AML-193 (cell line): ENCODE measurements at places on chromosomes 16 and 17.

DNA sequence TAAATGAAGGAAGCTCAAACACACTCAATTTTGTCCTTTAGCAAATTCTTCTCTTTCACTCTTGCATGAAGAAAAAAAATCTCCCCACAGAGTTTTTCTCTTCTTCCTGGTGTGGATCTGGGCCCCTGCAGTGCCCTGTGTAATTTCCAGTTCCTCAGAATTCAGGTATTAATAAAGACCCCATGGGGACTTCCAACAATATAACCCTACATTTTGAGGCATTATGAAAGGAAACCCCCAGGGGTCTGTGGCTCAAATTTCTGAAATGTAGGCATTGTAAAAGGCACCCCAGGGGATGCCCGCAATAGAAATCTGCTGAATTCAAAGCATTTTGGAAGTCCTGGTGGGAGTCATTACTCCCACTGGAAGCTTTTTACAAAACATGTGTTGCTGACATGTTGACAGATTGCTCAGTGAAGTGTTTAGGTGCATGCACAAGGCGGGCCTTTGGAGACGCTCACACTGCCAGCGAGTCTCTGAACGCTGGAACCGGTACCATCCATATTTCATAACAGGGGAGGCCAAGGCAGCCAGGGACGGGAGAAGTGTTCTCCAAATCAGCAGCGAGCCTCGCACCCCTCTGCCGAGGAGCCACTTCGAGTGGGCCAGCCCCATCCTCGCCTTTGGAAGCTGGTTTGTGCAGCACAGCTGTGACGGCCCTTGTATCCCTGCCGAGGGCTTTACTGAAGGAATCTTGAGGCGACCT, 154.0 kb downstream of the ZNF423 start:
- no peak for DNase-seq

GRCh38 chr17:19424934-19425868, 14.2 kb downstream of the RNF112 start:
- no peak for DNase-seq

GRCh38 chr17:71501711-71502110, 619.1 kb upstream of the SOX9 start:
- DNase-seq: no peak

- DNase-seq: no peak
These were observed 12.6 kb downstream of the CHST6 start for GRCh38 chr16:75482434-75483205.

DNA sequence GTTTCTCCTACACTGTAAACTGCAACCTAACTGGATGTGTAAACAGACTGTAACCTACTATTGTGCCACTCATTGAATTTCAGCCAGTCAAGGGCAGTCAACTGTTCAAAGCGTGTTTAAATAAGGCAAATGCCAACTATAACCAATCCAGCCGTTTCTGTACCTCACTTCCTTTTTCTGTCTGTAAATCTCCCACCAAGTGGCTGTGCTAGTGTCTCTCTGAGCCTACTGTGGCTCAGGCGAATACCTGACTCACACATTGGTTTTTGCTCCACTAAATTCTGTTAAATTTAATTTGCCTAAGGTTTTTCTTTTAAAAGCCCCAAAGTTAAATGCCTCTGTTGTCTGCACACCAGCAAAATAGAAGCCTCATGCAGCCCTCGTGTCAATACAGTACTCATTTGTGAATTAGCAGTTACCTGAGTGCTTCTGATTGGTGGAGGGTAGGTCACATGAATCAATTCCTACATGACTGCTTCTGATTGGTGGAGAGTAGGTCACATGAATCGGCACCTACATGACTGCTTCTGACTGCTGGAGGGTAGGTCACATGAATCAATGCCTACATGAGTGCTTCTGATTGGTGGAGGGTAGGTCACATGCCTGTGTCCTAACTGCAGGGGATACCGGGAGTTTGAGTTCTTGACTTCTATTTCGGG, 31.1 kb upstream of the CCR7 start:
- no peak for DNase-seq

DNA sequence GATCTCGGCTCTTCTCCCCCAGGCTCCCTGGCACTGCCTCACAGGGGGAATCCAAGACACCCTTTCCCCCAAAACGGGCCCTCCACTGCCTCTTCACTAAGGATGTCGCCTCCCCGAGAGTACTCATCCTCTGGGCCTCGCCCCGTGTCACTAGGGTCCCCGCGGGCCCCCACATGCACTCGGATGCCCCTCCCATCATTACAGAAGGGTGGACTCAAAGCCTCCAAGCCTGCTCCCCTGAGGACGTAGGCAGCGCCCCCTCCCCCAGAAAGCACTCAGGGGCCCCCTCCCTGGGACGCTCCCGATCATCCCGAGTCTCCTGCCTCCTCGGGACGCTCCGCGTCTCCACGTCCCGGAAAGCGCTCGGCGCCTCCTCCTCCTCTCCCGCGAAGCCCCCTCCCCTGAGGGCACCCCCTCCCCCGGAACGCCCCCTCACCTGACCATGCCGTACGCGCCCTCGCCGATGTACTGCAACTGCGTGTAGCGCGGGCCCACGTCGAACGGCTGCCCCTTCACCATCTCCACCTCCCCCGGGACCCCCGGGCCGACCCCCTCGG, 338 bp downstream of the MAPK3 start:
- no peak for DNase-seq

DNA sequence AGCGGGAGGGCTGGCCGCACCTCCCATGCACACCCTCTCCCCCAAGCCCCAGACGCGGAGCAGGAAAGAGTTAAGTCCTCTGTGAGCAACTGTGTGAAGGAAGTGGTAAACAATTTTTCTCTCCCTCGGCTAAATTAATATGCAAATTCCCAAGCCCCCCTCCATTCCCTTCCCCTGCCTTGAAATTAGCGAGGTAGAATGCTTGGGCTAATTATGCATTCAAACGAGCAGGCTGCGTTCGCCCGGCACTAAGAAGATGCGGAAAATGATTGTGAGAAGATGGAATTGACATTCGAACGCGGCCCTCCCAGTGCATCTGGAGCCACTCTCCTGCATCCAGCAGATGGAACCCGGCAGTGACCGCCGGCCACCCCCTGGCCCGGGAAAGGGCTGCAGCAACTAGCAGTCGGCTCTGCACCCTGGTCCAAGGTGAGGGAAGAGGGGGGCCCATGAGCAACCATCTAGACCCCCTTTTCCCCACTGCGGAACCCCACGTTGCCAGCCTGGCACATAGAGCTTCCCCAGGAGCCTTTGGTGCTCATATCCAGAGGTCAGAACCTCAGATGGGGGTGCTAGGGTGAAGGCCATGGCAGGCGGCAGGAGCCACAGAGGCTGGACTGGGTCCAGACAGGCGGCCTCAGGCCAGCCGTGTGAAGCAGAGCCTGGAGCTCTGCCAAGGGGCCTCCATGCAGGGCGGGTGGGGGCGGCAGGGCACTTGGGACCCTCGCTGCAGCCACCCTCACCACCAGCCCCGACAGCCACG, 49.1 kb upstream of the ACSF3 start:
- no peak for DNase-seq

GRCh38 chr17:17774009-17774881, 62.5 kb downstream of the SREBF1 start:
- DNase-seq: no peak

- peak; percentile 89 for DNase-seq
These were observed 141.4 kb downstream of the SOCS1 start for GRCh38 chr16:11114366-11115164.

- no peak for DNase-seq
These were observed 20.6 kb downstream of the GLYR1 start for GRCh38 chr16:4826526-4826925.

DNA sequence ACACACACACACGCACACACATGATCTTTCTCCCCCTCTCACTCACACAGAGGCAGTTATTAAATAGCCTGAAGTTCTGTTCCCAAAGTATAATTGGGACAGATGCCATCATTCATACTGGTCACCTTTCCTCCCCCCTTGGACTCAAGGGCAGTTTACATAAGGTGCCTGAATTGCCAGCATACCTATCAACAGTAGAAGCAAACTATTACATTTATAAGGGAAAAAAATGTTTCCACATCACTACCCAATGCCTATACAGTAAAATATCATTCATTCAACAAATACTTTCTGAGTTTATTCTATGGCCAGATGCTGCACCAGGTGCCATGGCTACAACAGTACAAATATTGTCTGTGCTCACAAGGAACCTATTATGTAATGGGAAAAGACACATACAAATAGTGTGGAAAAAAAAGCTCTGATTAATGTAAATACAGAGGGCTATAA, 6.3 kb downstream of the CNTD1 start:
- no peak for DNase-seq

DNA sequence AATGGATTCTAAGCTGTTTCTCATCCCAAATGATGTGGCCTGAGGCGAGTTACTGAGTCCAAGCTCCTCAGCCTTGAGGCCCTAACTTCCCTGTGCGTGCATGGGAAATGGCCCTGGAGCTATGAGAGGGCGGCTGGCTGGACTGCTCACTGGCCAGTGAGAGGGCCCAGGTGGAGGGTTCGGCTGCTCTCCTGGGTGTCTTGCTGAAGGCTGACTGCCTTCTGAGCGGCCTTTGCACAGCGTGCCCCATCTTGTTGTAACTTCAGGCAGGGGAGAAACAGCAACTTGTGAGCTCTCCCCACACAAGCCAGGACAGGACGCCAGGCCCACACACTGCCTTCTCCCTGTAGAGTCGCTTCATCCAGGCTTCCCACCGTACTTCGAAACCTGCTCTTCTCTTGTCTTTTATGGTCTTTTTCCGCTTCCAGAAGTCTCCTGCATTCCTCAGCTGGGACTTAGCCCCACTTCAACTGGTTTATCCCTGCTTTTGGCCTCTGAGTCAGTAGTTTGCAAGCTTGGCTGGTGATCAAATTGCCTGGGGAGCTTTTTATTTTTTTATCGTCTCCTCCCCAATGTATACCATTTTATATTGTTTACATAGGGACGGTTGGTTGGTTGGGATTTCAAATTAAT, 13.3 kb downstream of the CDH3 start:
- DNase-seq: no peak

- DNase-seq: no peak
These were observed 18.3 kb upstream of the MLKL start for GRCh38 chr16:74718741-74719610.

DNA sequence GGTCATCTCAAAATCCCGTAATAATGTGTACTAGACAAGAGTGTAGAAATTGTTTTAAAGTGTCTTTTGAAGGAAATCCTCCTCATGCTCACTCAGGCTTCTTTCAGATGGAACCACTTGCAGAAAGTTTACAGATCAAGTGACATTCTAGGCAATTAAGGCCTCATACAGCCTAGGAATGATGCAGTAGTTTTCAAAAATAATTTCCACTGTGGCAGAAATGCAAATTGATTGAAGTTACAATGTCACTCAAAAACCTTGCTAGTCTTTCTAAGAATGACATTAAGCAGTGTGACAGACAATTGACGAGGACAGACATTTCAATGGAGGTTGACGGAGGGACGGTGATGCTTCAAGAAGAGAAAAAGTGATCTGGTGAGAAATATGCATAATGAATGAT, 53.5 kb upstream of the CDH8 start:
- DNase-seq: no peak

GRCh38 chr16:77462894-77463293, 28.1 kb upstream of the ADAMTS18 start:
- DNase-seq: no peak

DNA sequence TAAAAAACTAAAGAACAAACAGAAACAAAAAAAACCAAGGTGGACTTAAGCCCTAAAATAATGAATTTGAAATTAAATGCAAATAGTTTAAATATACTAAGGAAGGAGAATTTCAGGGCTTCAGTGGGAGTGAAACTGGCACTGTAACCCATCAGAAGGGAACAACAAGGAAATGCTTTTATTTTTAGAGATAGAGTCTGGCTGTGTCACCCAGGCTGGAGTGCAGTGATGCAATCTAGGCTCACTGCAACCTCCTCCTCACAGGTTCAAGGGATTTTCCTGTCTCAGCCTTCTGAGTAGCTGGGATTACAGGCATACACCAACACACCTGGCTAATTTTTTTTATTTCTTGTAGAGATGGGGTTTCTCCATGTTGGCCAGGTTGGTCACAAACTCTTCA, 625.2 kb upstream of the CDH8 start:
- no peak for DNase-seq

GRCh38 chr17:7560172-7561027, 1.3 kb upstream of the SENP3 start:
- DNase-seq: no peak

DNA sequence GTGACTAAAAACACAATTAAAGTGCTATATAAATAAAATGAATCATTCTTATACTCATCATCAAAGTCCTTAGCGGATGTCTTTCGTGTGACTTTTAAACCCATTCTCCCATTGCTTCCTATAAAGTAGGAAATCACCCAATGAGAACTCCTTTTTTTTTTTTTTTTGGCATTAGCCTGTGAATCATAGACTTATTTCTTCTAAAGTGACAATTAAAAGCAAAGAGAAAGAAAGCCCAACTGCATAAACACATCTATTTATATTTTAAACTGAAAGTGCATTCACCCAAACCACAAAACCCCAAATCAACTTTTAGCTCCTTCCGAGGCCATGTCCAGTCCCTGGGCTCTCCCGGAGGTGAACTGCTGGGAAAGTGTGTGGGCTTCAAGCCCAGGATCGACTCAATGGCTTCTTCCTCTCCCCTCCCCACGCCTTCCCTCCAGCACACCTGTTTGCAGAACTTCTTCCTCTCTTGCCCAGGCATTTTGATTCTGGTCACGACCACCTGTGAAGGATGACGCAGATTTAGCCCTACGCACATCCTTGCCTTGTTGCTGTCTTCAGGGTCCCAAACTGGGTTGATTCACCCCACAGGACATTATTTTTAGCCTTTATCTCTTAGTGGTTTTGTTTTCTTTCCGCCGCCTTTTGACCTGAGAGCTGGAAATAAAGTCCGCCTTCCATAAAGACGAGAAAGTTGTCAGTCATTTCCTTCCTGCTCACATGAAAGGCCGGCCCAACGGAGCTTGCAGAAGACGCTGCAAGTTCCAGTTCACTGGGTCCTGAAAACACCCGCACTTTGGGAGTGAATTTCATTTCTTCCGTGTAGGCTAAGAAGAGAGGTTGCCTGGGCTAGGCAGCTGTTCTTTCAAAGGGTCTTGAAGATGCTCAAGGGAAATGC, 166.8 kb downstream of the MAP2K6 start:
- DNase-seq: no peak

DNA sequence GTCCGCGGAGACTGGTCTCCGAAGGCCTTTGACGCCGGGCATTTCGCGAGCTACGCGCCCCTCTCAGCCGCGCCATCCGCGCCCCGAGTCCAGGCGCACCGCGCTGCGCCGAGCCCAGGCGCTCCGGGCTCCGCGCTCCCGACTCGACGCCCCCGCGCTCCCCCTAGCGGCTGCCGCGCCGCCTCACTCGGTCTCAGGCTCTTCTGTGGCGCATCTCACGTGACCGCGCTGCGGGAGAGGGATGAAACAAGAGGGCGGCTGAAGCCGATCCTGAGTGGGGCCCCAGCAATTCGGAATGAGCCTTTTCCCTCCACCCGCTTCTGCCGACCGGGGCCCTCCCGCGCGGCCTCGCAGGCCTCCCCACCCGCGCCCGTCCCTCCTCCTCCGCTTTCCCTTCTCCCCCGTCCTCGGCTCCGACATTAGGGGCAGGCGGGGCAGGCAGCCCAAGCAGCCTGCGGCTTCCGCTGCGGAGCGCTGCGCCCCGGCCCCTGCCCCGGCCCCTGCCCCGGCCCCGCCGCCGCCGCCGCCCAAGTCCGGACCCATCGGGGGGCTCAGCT, 42.5 kb upstream of the AMZ2 start:
- peak; percentile 78 for DNase-seq
